ENCODE measurements at places on chromosomes 1 and 21.

DNA sequence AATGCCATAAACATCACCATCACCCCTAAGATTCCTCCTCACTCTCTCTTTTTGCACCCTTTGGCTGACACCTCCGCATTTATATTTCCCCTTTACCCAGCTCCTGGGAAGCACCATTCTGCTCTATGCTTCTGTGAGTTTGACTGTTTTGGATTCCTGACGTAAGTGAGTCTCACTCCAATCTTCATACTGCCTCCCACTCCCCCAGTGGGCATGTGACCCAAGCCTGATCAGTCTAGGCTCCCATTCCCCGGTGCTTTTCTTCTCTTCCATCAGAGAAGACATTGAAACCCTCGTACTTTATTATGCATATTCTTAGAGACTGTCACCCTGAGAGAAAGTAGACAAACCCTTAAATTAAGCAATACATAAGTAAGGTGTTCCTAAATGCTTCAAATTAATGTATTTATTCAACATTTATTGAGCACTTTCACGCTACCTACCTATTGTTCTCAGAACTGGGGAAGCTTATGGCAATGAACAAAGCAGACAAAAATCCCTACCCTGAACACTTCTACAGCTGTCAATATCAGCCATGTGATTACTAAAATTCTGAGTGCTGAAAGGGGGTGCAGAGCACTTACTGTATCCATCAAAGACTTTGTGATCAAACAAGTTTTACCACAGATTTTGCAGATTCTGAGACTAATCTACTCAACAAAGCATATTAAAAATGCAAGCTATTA, 43.4 kb upstream of the DIPK1A start:
- no peak overlapping the region for H3K4me3 ChIP-seq
- no peaks in the 10 kb centered on the region for H3K36me3 ChIP-seq
- DNase-seq = no peak
- peaks cover 14% of the 10 kb centered on the region for H3K4me1 ChIP-seq
- H3K27ac ChIP-seq = no peak overlapping the region
- peaks cover 4% of the 10 kb centered on the region for H3K27me3 ChIP-seq

DNA sequence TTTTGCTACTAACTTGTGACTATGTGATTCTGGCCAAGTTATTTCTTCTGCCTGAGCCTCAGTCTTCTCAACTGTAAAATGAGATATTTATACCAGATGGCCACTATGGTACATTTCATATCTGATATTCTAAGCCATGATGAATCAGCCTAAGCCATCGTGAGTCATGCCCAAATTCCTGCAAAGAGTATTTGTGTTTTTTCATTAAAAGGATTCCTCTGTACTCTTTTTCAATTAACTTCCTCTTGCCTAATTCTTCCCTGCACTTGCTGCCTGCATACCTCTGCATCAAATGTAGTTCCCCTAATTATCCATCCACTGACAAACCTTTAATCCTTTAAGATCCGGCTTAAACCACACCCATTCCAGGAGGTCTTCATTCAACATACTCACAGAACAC, 575.1 kb upstream of the BEND5 start:
- H3K36me3 ChIP-seq = no peaks in the 10 kb centered on the region
- no peaks in the 10 kb centered on the region for H3K4me1 ChIP-seq
- no peaks in the 10 kb centered on the region for H3K27me3 ChIP-seq
- no peak overlapping the region for H3K27ac ChIP-seq

- peaks cover 40% of the 10 kb centered on the region for H3K4me1 ChIP-seq
- no peak for DNase-seq
- H3K4me3 ChIP-seq = no peak overlapping the region
- no peaks in the 10 kb centered on the region for H3K27me3 ChIP-seq
Observed at GRCh38 chr1:21338573-21339355, 48.5 kb upstream of the ECE1 start.

DNA sequence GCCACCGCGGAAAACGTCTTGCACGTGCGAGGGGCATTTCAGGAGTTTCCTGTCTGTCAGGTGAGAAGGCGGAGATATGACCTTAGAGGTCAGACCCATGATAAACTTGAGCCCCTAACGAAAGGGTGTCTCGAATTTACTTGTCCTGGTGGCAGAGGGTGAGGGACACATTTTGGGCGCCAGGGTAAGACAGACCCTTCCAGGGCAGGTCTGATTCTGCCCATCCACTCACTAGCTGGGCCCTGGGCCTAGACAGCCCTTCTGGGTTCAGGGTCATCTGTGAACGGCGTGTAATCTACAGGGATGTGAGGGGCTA, 395 bp upstream of the CSRP1 start:
- peaks cover 15% of the 10 kb centered on the region for H3K36me3 ChIP-seq
- H3K27ac ChIP-seq = peak overlapping the region; percentile 89
- H3K4me1 ChIP-seq = peaks cover 40% of the 10 kb centered on the region
- H3K4me3 ChIP-seq = peak overlapping the region; percentile 70
- no peaks in the 10 kb centered on the region for H3K27me3 ChIP-seq

GRCh38 chr1:42318601-42319000, 16.4 kb downstream of the FOXJ3 start:
- H3K4me3 ChIP-seq = no peak overlapping the region
- peaks cover 4% of the 10 kb centered on the region for H3K36me3 ChIP-seq
- no peak overlapping the region for H3K27ac ChIP-seq
- H3K4me1 ChIP-seq = peaks cover 26% of the 10 kb centered on the region
- H3K27me3 ChIP-seq = no peaks in the 10 kb centered on the region
- no peak for DNase-seq

GRCh38 chr1:207156095-207156494, 52.1 kb downstream of the C4BPA start:
- no peak overlapping the region for H3K27ac ChIP-seq
- no peaks in the 10 kb centered on the region for H3K36me3 ChIP-seq

- H3K4me1 ChIP-seq = no peaks in the 10 kb centered on the region
- H3K27me3 ChIP-seq = no peaks in the 10 kb centered on the region
- no peak overlapping the region for H3K27ac ChIP-seq
- H3K4me3 ChIP-seq = no peak overlapping the region
- peaks cover 82% of the 10 kb centered on the region for H3K36me3 ChIP-seq
Observed at GRCh38 chr1:6634371-6635052, 9.8 kb downstream of the THAP3 start.

- no peaks in the 10 kb centered on the region for H3K36me3 ChIP-seq
- no peak overlapping the region for H3K27ac ChIP-seq
- peaks cover 5% of the 10 kb centered on the region for H3K4me1 ChIP-seq
- no peak overlapping the region for H3K4me3 ChIP-seq
- DNase-seq = no peak
Observed at GRCh38 chr1:211942583-211942982, 92.8 kb downstream of the INTS7 start.

GRCh38 chr1:167076136-167076710, 14.0 kb downstream of the GPA33 start:
- DNase-seq = no peak
- H3K36me3 ChIP-seq = no peaks in the 10 kb centered on the region
- no peak overlapping the region for H3K27ac ChIP-seq

DNA sequence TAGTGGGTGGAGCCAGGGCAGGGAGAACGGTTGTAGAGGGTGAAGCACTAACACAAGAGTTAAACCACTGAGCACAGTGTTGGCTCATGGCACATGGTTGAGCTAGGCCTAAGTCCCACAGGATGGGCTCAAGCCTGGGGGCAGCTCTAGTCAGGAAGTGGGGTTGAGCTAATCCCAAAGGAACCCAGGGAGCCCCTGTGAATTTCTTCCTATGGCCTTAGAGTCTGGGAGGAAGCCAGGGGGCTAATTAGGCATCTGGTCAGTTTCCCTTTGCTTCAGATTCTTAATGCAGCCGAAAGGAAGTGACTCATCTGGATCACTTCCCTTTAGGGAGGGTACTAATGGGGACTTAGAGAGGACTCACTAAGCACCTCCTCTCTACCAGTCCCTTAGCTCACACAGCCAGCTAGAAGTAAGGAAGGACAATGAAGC, 10.1 kb downstream of the CFAP45 start:
- no peak overlapping the region for H3K4me3 ChIP-seq
- peaks cover 19% of the 10 kb centered on the region for H3K4me1 ChIP-seq
- no peaks in the 10 kb centered on the region for H3K36me3 ChIP-seq

DNA sequence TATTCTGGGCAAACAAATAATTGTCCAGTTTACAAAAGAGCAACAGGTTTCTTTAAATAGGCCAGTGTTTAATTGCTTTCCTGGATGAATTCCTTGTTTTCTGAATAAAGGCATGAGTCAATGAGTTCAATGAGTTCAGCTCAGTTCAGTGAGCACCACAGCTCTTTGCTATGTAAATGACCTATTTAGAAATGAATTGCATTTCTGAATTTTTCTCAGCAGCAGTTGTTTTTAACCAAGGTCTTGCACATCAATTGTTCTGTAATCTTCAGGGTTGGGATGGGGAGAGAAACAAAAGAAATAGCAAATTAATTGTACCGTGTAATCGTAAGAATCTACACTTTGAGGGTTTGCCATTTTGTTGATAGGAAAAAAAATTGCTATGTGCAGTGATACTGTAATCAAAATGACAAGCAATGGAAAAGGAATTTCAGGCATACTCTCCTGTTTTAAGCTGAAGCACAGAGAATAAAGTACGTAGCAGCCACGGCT, 45.7 kb downstream of the MIS18A start:
- H3K4me3 ChIP-seq = no peak overlapping the region
- no peak for DNase-seq
- H3K27ac ChIP-seq = no peak overlapping the region
- H3K27me3 ChIP-seq = peaks cover 9% of the 10 kb centered on the region
- no peaks in the 10 kb centered on the region for H3K4me1 ChIP-seq
- no peaks in the 10 kb centered on the region for H3K36me3 ChIP-seq

DNA sequence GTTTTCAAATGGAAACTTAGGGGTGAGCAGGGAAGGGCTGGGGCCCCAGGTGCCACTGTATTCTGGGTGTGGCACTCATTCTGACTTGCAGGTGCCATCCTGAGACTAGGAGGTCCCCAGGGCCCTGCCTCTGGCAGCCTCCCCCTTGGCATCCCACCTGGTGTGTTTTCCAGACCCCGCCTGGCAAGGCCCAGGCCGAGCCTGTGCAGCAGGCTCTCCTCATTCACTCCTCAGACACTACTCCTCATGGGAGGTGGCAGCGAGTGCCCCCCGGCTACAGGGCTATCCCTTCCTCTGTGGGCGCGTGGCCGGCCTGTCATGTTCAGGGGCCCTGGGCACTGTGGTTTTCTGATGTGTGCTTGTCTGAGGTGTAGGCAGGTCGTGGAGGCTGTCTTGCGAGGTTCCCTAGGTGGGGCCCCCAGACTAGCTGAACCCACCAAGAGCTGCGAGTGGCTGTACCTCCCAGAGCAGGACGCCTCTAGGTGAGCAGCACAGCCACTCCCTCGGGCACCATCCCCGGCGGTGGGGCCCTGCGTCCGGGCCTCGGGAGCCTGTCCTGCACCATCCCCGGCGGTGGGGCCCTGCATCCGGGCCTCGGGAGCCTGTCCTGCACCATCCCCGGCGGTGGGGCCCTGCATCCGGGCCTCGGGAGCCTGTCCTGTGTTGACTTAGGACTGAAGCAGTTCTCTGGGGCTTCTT, 13.2 kb downstream of the SLX9 start:
- no peaks in the 10 kb centered on the region for H3K4me1 ChIP-seq
- H3K36me3 ChIP-seq = peaks cover 46% of the 10 kb centered on the region
- DNase-seq = no peak
- H3K4me3 ChIP-seq = no peak overlapping the region

DNA sequence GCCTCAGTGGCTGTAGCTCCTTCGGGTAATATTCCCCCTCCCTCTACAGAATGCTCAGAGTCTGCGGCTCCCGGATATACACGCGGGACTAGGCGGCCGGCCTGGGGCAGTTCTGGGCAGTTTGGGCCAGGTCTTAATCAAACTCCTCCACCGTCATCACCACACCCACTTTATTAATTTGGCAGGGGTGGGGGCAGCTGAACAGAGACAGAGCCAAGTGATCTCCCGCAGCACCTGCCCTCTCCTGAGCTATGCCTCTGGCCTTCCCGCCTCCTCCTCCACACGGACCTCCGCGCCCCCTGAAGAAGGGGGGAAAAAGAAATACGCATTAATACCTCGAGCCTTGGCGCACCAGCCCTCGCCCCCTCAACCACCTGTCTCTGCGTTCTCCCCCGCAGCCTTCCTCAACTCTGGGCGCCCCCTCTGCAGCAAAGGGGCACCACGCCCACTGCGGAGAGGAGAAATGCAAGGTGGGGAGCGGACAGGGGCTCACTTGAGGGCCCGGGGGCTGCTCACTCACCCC, 42.6 kb downstream of the CD34 start:
- H3K36me3 ChIP-seq = peaks cover 4% of the 10 kb centered on the region
- no peak for DNase-seq
- H3K4me3 ChIP-seq = peak overlapping the region; percentile 80

DNA sequence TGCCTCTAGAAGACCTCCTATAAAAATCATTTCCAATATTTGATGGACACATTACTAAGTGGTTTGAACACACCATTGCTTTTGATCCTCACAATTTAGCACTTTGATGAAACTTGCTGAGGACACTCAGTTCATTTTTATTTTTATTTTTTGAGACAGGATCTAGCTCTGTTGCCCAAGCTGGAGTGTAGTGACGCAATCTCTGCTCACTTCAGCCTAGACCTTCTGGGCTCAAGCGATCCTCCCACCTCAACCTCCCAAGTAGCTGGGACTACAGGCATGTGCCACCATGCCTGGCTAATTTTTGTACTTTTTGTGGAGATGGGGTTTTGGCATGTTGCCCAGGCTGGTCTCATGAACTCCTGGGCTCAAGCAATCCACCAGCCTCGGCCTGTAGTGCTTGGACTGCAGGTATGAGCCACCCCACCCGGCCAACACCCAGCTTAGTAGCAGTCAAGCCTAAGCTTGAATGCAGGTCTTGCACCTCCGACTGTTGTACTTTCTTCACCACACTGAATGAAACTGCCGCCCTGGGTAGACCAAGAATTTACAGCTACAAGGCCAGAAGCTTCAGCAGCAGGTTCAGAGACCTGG, 24.8 kb upstream of the ATP2B4 start:
- peak overlapping the region; percentile 22 for H3K27ac ChIP-seq
- no peaks in the 10 kb centered on the region for H3K27me3 ChIP-seq
- H3K4me1 ChIP-seq = peaks cover 26% of the 10 kb centered on the region
- no peak for DNase-seq
- H3K4me3 ChIP-seq = no peak overlapping the region

DNA sequence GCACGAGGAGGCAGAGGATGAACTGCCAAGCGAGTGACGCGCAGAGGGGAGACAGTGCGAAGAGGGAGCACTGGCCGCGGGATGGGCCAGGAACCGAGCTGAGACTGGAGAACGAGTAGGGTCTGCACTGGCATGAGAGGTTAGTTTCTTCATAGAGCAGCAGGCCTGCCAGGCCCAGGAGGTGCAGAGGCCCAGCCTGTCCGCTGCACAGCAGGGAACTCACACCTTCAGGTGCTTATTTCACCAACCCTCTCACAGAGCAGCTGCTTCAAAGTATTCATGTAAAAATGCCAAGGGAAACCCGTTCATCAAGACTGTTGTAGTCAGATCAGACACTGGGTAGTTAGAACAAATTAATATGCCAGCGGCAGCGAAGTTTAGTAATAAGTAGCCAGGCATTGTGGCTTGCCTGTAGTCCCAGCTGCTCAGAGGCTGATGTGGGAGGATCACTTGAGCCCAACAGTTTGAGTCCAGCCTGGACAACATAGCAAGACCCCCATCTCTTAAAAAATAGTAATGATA, 144.5 kb downstream of the SLC45A1 start:
- no peaks in the 10 kb centered on the region for H3K27me3 ChIP-seq
- peaks cover 5% of the 10 kb centered on the region for H3K36me3 ChIP-seq
- DNase-seq = no peak
- no peak overlapping the region for H3K27ac ChIP-seq
- no peak overlapping the region for H3K4me3 ChIP-seq
